ENCODE measurements at places on chromosomes 12 and 14.

DNA sequence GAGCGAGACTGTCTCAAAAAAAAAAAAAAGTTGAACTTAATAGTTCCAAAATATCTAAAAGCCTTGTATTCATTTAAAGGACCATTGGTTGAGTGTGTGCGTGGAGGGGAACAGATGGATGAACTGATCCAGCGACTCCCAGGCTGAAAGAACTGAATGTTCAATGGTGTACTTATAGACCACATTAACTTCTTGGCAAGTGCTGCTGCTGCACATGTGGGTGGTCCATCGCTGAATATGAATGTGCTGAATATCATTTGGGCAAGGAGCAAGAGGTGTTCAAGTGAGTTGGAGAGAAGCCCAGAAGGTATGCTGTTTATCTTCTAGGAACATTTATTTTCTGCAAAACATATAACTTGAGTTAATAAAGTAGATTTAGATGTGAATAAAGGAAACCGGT, 289.0 kb upstream of the RPL10L start:
- no peak for DNase-seq

DNA sequence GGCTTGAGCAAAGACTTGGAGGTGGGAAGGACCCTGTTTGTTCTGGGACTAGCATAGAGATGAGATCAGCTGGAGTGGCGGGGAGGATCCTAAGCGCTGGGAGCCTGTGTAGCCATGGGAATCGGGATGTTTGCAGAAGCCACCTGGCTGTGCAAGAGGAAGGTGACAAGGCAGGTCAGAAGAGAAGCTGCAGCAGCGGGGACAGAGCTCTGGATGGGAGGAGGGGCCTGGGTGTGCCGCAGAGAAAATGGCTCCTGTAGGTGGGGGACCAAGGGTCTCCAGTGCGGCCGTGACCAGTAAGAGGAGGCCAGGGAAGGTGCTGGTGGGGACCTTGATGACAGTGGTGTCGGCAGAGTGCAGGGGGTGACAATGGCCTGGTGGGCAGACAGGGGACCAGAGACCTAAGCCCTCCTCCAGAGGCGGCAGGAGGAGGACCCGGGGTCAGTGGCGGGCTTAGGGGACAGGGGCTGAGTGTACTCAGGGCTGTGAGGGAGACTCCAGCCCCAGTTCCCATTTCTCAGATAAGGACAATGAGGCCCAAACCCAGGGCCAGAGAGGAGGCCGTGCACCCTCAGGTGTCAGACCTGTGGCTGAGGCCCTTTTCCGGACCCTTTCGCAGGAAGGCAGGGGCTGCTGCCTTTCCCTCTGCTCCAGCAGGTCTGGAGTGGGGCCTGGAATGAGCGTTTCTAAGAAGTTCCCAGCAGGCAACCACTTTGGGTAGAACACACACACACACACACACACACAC, 206.6 kb upstream of the RTL1 start:
- DNase-seq, result no peak

GRCh38 chr12:56101045-56101444, 3.3 kb upstream of the PA2G4 start:
- DNase-seq, result no peak

DNA sequence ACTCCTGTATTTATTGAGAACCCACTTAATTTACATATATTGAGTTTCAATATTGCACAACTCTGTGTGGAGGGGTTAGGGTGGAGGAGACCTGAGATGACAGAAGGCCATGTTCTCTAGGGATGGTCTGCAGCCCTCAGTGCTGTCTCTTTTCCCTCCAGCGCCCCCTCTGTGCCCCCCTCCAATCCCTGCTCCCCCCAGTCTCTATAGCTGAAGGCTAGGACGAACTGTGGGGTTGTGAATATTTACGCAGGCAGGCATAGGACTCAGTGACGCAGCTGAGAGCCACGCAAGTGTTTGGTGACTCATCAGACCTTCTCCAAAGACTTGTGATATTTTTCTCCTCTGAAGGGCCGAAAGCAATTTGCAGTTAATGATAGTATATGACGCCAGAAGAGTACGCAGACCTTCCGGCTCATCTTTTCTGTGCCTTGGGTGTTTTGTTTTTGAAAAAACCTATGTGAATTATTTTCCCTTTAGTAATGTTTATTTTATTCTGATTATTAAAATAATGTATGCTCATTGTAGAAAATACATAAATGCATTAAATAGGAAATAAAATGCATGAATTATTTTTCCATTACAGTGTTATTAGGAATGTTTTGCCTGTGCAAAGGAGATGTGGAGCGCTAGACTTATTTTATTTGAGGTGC, 85.3 kb downstream of the SLC25A47 start:
- DNase-seq, result no peak

DNA sequence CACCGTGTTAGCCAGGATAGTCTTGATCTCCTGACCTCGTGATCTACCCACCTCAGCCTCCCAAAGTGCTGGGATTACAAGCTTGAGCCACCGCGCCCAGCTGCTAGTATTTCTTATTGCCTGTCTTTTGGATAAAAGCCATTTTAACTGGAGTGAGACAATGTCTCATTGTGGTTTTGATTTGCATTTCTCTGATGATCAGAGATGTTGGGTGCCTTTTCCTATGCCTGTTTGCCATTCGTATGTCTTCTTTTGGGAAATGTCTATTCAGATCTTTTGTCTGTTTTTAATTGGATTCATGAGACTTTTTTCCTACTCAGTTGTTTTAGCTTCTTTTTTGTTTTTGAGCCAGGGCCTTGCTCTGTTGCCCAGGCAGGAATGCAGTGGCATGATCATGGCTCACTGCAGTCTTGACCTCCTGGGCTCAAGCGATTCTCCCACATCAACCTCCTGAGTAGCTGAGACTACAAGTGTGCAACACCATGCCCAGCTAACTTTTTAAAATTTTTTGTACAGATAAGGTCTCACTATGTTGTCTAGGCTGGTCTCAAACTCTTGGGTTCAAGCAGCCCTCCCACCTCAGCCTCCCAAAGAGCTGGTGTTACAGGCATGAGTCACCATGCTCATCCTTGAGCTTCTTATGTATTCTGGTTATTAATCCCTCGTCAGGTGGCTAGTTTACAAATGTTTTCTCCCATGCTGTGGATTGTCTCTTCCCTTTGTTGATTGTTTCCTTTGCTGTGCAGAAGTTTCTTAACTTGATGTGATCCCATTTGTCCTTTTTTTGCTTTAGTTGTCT, 65.9 kb downstream of the ACACB start:
- no peak for DNase-seq

DNA sequence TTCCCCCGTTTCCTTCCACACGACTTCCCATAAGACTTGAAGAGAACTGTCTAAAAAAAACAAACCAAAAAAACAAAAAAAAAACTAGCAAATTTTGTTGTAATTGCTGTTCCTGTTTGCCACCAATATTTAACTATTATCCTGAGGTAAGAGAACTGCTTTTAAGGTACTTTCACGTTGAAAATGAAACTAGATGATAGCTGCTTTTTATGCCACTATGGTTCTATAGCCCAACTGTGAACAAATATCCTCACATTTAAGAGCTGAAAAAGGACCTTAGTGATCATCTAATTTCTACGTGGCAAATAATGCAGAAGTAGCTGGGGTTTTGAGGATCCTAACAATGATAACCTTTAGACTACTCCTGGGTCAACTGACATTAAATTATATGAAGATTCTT, 98.6 kb downstream of the TAOK3 start:
- no peak for DNase-seq

DNA sequence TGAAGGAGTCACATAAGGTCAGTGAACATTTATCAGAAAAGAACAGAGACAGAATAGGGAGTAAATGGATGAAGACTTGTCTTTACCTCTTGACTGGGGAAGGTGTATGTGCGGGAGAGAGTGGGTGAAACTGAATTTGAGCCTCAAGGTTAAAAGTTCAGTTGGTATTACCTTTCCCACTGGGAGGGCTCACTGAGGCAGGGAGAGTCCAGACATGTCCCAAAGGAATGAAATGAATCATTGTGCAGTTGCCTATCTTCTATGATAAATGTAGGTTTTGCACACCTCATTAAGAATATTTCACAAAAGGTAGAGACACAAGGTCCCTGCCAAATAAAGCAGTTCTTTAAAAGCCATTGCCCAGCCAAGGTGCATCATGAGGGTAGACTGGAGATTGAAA, 105.2 kb downstream of the KCNA5 start:
- no peak for DNase-seq

GRCh38 chr14:84750763-84751554, 779.0 kb upstream of the FLRT2 start:
- DNase-seq, result no peak

- no peak for DNase-seq
These were observed 17.2 kb upstream of the BDKRB2 start for GRCh38 chr14:96187216-96188031.

DNA sequence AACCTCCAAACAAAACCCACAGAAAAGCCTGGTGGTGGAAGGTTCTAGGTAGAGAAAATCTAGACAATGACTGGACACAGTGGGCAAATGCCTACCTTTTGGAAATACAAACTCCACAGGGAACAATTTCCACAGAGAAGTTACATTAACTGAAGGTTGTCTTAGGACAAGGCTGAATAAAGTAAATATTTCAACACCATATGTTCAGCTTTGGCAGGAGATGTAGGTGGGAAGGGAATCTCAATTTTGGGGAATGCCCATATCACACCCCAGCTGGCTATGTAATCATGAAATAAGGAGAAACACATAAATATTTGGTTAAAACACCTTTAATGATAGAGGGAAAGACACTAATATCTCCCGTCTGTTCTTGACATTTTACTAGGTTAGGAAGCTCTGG, 5.4 kb downstream of the SALL2 start:
- no peak for DNase-seq

DNA sequence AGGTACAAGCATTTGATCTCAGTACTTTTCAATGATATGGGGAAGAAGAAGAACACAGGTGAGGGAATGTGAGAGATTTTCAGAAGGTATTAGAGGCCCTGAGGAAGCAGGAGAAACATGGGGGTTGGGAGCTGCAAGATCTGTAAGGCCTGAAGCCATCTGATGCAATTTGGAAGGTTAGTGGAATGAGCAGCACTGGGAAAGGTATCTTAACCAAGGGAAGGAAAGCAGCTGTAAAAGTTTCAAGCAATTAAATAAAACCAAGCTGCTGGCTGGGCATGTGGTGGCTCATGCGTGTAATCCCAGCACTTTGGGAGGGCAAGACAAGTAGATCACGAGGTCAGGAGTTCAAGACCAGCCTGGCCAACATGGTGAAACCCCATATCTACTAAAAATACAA, 104.4 kb upstream of the PARP11 start:
- DNase-seq, result no peak

All from stimulated activated naive CD4-positive, alpha-beta T cell (primary cell).